ENCODE measurements at places on chromosomes 7 and 10.

GRCh38 chr7:158322616-158323530, 264.8 kb downstream of the PTPRN2 start:
- no peak for DNase-seq

GRCh38 chr7:47696152-47696710, 114.3 kb upstream of the TNS3 start:
- DNase-seq = no peak

- no peak for DNase-seq
These were observed 1.5 kb downstream of the PCLO start for GRCh38 chr7:83161186-83161585.

- DNase-seq = no peak
These were observed 201.2 kb upstream of the PRKCQ start for GRCh38 chr10:6781133-6781770.

DNA sequence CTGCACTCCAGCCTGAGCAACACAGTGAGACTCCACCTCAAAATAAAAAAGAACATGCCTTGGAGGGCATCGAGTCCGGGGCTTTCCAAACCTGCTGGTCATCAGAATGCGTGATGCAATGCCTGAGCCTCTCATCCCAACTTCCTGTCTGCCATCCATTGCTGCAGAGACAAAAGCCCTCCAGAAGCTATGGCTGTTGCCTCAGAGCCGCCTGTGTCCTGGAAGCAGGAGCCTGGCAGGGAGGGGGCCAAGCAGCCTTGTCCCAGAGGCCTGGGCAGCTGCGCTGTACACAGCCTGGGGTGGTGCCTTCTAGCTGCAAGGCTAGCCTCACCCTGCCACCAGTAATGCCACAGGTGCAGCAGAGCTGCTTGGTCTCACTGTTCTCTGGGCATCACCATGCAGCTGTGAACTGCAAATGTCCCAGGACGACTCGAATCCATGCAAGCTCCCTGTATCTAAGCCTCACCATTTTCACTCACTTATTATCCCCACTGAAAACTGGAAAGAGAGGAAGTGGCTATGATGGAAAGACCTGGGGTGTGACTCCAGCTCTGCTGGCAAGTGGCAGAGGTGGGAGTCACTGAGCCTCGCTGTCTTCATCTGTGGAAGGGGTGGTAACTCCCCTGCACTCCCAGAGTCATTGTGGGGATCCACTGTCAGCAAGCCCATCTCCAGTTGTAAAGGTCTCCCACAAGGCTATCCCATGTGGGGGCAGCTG, 7.0 kb downstream of the ALOX5 start:
- no peak for DNase-seq

DNA sequence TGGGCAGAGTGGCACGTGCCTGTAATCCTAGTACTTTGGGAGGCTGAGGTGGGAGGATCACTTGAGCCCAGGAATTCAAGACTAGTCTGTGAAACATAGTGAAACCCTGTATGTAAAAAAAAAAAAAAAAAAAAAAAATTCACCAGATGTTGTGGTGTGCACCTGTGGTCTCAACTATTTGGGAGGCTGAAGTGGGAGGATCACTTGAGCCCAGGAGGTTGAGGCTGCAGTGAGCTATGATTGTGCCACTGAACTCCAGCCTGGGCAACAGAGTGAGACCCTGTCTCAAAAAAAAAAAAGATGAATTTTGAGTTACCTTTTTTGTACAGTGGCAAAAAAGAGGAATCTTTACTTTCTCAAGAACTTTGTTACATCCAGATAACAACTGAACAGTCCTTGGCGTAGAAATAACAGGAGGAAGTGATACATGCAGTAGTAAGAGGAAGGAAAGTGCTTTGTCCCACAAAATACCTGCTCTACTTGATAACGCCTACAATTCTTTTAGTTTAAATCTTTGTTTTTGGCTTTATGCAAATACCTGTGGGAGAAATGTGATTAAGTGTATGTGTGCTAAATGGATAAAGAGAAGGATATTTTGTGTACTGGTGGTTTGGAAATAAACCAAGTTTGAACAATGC, 29.3 kb downstream of the SPAG6 start:
- DNase-seq = no peak

- no peak for DNase-seq
These were observed 111.7 kb downstream of the PODXL start for GRCh38 chr7:131444683-131445082.

- no peak for DNase-seq
These were observed 66.1 kb downstream of the MCMBP start for GRCh38 chr10:119806334-119807130.

GRCh38 chr10:87721781-87722180, 62.1 kb downstream of the PAPSS2 start:
- no peak for DNase-seq

DNA sequence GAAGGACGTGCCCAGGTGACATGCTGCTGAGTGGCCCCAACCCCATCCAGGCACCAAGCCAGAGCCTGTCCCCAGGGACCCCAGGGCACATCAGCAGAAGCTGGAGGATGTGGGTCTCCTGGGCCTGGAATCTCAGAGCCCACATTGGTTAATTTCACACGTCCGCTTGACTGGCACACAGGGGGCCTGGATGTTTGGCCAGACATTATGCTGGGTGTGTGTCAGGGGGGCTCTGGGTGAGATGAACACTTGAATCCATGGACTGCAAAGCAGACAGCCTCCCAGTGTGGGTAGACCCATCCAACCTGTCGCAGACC, 79.1 kb upstream of the RET start:
- no peak for DNase-seq

- DNase-seq = no peak
These were observed 1.6 kb upstream of the SMO start for GRCh38 chr7:129186749-129187260.

DNA sequence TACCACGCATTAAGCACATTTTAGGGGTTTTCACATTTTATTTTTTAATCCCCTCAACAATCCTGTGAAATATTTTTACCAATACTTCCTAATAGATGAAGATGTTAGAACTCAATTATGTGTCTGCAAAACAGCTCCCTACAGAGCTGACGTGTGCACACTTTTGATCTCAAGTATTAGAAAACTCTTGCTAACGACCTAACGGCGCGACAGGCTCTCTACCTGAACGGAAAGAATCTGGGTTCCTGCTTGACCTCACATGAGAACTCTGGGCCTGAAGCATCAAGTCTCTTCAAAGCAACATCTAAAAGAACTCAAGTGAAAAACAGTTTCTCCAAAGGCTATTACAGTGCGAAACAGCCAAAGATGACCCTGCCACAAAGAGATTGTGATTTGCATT, 113.9 kb downstream of the DOCK4 start:
- DNase-seq = no peak

- no peak for DNase-seq
These were observed 857 bp downstream of the INTS15 start for GRCh38 chr7:6590645-6591110.

DNA sequence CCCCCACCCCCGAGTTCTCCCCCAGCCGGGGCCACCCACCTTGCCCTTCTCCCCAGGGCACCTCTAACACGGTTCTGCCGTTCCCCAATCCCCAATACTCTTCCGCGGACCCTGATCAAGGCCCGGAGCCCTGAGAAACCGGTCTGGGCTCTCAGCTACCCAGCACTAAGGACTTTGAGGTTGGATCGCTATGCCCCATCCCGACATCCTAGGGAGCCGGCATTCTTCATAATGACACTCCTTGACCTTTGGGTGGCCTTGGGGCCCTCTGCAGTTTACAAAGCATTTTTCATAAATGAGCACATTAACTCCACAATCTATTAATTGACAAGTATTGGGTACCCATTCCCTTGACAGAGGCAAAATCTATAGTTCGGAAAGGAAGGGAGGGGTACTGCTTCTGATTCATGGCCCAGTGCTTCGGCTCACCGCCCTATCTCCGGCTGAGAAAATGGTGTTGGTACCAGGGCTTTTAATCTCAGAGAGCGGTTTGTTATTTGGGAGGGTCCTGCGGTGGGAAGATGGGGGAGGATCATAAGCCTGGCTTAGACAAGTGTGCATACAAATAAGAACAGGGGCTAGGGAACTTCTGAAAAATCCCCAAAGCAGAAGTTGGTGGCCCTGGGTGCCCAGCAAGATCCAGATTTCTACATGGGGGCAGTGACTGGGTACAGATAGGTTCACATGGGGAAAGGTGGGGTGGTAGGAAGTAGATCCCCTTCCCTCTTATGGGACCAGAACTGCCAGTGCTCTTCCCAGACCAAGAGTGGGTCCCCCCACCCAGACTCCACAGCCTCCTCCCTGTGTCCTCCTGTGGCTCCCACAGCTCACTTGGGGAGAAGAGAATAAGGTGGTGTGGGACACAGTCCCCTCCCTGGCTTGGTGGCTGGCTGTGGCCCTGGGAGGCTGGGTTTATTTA, 3.2 kb downstream of the IMPDH1 start:
- DNase-seq = no peak

GRCh38 chr10:97705006-97705670, 8.4 kb upstream of the MARVELD1 start:
- DNase-seq = no peak

DNA sequence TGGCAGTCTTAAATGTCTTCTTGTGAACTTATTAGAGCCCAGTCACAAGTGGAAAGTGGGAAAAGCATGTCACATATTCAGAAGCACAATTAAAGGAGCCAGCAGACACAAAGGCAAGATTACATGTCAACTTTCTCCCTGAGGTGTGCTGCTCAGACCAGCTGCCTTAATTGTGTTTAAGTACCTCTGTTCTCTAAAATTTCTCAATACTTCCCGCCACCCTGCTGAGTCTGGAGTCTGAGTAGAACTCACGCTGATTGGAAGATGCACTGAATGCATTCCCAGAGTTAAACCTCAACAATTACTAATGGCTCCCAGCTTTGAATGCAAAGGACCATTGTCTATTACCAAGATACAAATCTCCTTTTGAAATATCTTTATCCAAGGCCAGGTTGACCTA, 166.4 kb upstream of the COBL start:
- DNase-seq = no peak

GRCh38 chr7:109498131-109498530, 928.5 kb downstream of the DNAJB9 start:
- no peak for DNase-seq

DNA sequence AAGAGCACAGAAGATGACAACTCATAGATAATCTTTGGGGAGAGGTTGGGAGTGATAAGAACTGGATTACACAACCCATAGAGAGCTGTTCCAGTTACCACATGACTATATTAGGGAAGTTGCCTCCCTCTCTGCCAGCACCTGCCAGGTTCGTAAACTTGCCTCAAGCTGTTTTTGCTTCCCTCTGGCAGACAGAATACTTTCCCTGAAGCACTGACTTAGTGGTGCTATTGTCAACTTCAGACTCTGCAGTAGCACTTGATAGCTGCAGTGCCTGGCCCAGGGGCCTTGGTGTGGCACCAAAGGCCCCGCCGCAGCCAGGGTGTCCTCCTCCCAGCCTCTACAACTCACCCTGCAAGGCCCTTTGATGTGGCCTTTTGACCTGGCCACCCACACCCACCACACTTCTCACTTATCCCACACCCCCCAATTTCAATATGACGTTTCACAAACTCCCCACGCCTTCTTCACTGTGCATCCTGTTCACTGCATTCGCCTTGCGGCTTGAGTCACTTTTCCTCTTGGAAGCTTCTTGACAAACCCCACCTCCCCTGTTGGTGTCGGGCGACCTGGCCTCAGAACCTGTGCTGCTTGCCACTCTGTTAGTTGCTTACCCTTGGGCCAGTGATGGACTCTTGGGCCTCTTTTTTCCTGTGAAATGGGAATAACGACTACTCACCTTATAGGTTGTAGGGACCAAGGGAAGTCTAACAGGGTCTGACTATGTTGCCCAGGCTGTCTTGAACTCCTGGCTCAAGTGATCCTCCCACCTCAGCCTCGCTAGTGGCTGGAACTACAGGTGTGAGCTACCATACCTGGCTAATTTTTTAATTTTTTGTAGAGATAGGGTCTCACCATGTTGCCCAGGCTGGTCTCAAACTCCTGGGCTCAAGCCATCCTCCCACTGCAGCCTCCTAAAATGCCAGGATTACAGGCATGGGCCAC, 50.2 kb upstream of the PODXL start:
- DNase-seq = no peak

- DNase-seq = peak; percentile 85
These were observed 18.2 kb downstream of the POLL start for GRCh38 chr10:101569622-101570427.

DNA sequence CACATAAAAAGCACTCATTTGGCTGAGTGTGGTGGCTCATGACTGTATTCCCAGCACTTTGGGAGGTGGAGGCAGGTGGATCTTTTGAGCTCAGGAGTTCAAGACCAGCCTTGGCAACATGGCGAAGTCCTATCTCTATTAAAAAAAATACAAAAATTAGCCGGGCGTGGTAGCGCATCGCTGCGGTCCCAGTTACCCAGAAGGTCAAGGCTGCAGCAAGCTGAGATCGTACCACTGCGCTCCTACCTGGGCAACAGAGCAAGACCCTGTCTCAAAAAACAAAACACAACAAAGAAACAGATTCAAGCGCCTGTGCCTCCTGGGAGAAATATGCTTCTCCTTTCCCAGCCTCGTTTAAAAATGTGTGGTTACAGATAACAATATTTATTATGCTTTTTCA, 2.2 kb upstream of the ABCF2 start:
- DNase-seq = no peak

DNA sequence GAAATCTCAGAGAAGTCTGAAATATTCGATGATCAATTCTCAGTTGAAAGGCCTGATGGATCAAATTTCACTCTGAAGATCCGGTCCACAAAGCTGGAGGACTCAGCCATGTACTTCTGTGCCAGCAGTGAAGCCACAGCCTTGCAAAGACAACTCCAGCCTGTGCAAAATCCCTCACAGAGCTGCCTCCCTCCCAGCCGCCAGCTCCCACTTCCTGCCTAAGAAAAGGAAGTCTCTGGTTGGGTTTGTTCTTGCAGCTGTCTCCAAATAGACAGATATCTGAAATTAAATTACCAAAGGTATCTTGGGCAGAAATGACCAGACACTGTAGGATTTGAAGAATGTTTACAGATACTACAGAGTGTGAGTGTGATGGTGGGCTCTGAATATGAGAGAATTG, 43.4 kb upstream of the PRSS58 start:
- no peak for DNase-seq

GRCh38 chr7:141209454-141209853, 135.6 kb downstream of the TMEM178B start:
- DNase-seq = no peak

DNA sequence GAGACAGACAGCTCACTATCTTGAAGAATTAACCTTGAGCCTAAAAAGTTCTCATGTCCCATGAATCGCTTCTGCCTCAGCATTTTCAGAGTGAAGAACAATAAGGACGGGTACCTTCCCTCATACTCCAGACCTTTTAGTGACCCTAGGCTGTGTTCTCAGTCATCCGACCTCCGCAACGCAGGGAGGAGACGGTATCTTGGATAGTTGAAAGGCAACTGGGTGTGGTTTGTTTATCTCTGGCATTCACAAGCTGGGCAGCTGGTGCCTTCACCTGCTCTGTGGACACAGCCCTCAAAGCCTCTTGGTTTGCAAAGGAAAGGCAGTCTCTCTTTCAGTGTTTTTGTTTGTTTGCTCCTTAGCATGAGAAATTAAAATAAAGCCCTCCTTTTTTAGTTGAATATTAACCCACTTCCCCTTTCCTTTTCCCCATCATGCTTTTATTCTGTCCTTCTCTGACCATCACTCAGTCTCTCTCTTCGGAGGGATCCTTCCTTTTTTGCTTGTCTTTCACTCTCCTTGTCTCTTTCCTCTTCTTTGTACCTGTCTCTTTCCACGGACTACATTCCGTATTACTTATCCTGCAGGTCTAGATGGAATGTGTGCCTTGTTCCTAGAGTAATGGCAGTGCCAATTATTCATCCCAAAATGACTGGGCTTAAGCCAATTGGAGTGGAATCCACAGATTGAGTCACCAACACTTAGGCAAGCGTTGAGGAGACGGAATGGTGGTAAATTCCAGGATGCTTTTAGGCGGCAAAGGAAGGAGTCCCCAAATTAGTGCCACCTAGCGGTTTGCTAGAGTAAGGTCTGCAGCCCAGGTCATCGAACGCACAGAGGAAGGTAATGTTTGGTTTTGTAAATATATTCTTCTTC, 45.8 kb downstream of the PRR15 start:
- no peak for DNase-seq
